ENCODE measurements at places on chromosomes 5 and 9. TPM values are rescaled to one million over a fixed set of nuclear protein-coding genes. Genes with fewer than 3 reads are reported as not detected.

Gene LPAR1
- 18.4 TPM for total RNA-seq

Gene SPINK13
- not detected for total RNA-seq

Gene STING1
- 50.2 TPM for total RNA-seq

Gene IER5L
- 48.2 TPM for total RNA-seq

Gene CCDC180
- 8.4 TPM for total RNA-seq

Gene SYK
- total RNA-seq = 10.6 TPM

Gene DIAPH1
- 38.3 TPM for total RNA-seq

Gene TMEM174
- not detected for total RNA-seq

Gene NR2F1-AS1
- 34.4 TPM for total RNA-seq

Gene HTR1A
- total RNA-seq = 0.40 TPM

Gene ANGPTL2
- 108 TPM for total RNA-seq

Gene TAF11L7
- not detected for total RNA-seq

Gene PCDH1
- total RNA-seq = 3.2 TPM

Gene LAMC3
- total RNA-seq = 3.5 TPM

Gene IL9
- total RNA-seq = not detected

Gene IFNB1
- not detected for total RNA-seq

Gene MEIKIN
- not detected for total RNA-seq

Gene SEMA5A
- 5.2 TPM for total RNA-seq

Gene RANBP17
- 16.1 TPM for total RNA-seq

Gene SHC3
- 1.0 TPM for total RNA-seq

Gene DCTN3
- 95.3 TPM for total RNA-seq

Gene LHX6
- total RNA-seq = 1.7 TPM

Gene MEF2C
- 34.2 TPM for total RNA-seq

Gene DBH
- not detected for total RNA-seq

Gene PDE6A
- 0.05 TPM for total RNA-seq

All from ovary (tissue), 10 donors.